NCI-H226 (cell line): ENCODE measurements at places on chromosomes 5 and 9.

DNA sequence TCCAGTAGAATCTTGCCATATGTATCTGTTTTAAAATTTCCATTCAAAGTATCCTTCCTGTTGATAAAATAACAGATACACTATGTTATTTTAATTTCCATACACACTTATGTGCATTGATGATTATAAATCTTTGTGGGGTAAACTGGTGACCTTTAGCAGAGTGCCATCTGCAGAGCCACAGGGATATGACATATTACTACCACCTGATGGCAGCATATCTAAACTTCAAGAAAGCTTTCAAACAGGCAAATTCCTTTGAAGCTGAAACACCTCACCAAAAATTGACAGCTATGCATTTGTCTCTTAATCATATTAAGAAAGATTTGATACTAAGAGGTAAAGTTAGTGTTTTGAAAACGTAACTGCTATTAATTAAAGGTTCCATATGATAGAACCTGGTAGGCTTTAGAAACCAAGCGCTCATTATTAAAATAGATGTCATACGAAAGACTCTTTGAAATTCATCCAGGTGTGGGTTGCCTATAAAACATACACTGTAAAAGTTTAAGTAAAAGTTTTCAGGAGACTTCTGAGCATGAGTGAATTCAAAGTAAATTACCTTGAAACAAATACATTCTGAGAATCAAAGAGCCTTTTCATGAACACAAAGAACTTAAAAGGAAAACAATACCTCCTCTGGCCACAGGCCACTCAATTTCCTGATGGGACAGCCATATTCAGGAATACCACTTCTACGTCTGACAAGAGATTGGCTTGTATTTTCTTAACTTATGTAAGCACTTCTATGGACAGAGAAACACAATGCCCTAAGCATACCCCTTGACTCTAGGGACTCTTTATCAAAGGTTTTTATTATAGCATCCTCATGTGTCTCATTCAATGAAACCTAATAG lies 93.3 kb downstream of the KIAA0825 start:
- DNase-seq, result no peak

- DNase-seq, result no peak
Measured at GRCh38 chr9:113636165-113636564, 172.6 kb downstream of the RGS3 start.

DNA sequence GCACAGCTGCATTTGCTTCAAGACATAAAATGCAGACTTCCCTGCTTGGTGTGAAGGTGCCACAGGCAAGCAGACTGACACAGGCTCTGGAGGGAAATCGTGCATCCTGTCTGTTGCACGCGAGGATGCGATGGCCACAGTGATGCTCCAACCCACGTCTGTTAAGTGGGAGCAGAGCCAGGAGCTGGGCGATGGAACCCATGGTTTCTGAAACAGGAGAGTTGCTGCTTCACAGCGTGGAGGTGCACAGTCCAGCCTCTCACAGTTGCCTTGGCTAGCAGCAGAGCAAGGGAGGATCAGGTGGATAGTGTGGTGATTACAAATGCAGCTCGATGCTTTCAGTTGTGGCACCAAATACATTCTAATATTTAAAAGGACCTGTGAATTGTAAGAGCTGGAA lies 108.8 kb downstream of the TENT4A start:
- no peak for DNase-seq

DNA sequence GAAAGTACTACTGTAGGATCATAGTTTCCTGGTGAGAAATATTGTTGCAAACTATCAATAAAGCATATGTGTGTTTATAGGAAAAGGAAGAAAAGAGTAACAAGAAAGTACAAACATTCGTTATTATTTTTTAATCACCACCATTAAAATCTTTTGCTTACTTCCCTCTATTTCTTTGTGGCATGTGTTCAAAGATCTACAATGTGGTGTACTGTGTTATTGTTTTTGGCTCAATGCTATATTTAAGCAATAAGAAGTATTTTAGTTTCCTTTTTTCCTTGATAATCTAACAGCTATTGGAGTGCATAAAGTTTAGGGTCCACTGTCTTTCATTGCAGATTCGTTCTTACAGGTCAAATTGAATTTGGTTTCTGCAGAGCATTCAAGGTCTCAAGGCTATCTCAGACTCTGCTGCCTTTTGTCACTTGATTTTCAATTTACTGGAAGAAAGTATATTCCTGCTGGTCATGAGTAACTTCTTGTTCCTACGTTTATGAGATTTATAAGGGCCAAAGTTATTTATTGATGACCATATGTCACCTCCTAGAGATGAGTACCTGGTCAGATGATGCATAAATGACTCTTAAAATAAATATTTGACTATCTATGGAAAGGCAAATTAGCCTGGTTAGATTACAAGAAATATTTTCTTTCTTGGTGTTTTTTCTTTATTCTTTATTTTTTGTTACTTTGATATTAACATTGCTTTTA lies 323.0 kb downstream of the TMEM167A start:
- DNase-seq, result no peak

GRCh38 chr9:13447843-13448422 lies 168.4 kb upstream of the MPDZ start:
- DNase-seq, result no peak

DNA sequence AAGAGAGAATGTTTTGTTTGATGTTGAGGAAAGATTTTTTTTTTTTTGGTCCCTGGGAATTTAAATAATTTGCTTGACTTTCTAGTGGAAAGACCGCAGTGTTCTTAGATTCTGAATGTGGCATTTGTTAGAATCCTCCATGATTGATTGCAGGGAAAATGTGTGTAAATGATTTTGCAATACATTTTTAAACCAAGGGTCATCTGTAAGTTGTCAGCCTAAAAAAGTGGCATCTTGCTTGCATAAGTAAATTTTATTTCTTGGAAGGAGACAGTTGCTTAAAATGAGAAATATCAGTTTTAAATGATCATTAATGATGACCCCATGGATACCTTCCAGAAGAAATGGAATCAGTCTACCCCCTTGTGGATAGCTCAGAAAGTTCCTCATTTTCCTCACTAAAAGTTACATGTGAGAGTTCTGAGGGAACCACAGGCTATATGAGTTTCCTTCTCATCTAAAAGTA lies 105.1 kb upstream of the SLC25A48 start:
- DNase-seq, result no peak
